ENCODE measurements at places on chromosomes 16 and 17.

GRCh38 chr16:19696961-19697360 lies 21.1 kb downstream of the KNOP1 start:
- no peak for DNase-seq

DNA sequence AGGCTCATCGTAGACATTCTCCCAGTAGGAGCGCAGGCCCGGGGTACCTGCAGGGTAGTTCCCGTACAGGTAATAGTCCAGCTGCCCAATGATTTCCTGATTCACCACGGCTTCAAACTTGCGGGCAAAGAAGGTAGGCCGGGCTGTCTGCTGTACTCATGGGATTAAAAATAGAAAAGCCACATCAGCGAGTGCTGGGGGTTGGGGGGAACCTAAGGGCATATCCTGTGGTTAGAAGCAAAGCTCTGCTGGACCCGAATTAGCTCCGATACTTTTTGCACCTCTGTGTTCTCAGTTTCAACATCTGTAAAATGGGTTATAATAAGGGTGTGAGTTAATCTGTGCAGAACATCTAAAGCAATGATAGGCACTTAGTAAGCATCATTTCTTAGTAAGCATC lies 336.2 kb downstream of the XYLT1 start:
- DNase-seq: no peak

GRCh38 chr17:47986520-47986919 lies 15.6 kb downstream of the CDK5RAP3 start:
- no peak for DNase-seq

- DNase-seq: no peak
These were observed 7.9 kb downstream of the KCTD5 start for GRCh38 chr16:2689968-2690801.

DNA sequence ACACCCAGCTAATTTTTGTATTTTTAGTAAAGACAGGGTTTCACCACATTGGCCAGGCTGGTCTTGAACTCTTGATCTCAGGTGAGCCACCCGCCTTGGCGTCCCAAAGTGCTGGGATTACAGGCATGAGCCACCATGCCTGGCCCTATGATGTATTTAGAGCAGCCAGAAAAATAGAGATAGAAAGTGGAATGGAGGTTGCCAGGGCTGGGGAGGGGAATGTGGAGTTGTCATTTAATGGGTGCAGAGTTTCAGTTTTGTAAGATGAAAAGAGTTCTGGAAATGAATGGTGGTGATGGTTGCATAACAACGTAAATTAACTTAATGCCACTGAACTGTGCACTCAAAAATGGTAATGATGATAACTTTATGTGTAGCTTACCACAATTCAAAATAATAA lies 31.6 kb upstream of the NPTX1 start:
- DNase-seq: no peak

DNA sequence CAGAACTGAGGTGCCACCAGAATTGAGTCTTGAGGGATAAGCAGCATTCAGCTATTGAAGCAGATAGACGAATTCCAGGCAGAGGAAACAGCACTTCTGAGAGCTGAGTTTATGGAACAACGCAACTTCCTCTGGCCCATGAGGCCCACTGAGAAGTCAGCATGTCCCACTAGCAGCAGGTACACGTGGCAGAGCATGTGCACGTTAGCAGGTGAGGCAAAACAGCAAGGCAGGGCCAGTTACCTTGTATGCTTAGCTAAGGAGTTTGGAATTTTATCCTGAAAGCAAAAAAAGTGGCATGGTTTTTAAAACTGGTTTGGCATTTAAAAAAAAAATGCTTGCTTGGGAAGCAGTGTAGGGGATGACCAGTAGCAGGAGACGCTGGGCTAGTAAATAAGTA lies 305.6 kb downstream of the CPPED1 start:
- no peak for DNase-seq

- peak; percentile 26 for DNase-seq
These were observed 45.5 kb upstream of the RBBP6 start for GRCh38 chr16:24493821-24494220.

DNA sequence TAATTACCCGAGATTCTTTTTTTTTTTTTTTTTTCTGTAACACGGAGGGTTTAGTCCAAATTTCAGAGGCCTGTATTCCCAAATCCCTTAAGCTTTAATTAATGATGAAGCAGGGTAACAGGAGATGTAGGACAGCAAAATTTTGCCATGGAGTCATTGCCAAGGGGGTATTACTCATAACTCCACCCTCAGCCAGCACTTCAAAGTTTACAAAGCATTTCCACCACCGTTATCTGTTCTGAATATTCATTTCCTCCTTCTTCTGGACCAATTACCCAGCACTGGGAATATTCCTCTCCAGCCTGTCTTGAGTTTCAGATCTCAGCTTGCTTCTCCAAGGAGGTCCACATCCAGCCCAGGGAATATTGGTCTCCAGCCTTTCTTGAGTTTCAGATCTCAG lies 747.5 kb upstream of the EEF2KMT start:
- DNase-seq: no peak

- no peak for DNase-seq
These were observed 102.8 kb downstream of the XYLT1 start for GRCh38 chr16:17367923-17368322.

DNA sequence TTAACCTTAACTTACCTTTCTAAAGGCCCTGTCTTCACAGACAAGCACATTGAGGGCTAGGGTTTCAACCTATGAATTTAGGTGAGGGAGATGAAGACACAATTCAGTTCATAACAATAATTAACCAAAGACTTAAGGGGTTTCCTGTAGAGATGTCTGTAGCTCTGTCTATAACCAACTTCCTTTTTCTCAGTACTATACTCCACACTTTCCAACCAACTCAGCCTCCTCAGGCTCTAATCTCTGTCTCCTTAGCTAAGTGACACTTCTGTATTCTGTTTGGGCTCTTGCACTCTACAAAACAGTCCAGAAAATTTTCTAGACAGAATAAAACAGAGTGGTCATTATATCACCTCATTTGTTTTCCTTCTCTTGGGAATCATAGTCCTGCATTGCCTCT lies 25.8 kb downstream of the CAPNS2 start:
- no peak for DNase-seq

DNA sequence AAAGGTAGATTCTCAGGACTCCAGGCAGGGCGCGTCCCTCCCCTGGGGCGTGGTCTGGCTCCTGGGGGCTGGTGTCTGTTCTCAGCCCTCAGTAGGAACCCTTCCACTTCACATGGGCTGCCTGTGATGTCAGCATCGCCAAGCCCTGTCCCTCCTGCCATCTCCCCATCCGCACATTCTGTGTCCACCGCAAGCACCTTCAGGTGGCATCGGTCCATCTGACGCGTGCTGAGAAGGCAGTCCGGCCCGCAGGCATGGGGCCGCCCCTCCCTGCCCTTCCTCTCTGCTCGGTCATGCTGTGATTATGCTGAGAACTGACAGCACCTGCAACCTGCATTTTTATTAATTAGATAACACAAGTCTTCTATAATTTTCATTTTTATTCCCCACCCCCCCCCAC lies 12.7 kb upstream of the DNAH17 start:
- no peak for DNase-seq

DNA sequence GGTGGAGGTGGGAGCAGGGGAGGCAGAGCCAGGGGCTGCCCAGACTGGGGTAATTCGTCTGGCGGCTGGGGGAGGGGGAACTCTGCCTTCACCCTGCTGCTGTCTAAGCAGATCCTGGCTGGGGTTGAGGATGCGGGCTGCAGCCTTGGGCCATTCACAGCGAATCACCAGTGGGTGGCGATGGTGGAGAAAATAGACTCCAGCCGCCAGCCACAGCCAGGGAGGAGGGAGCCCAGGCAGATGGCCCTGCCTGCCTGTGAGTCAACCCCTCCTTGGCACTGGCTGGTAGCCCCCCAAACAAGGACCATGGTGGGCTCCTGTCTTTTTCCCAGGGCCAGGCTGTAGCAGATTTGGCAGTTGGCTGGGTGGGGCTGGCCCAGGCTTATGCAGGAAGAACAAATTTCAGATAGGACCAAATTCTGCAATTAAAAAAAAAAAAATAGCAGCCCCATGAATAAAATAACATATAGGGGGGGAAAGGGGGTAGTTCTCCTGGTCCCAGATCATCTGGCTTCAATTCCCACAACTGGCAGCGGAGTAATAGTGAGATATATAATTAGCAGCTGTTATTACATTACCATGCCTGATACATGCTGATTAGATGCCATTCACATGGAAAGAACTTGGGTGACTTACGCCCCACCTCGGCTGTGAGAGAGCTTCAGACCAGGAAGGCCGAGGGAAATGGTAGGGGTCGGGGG lies 41.5 kb upstream of the CDH5 start:
- peak; percentile 29 for DNase-seq

DNA sequence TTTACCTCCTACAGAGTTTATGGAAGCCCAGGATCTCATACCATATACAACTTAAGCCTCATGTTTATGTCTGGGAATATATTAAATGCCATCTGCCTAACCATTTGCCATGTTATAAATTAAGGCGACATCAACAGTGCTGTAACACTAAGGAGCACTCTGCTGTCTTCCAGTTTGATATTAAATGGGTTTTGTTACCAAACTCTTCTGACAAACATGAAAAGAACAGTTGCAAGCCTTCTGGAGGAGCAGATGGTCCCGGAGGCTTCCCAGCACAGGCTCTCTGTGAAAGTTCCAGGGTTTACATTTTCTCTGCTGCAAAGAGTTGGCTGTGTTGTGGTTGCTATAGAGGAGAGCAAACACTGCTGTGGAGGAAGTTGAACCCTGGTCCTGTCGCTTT lies 545.3 kb upstream of the SALL1 start:
- DNase-seq: no peak

DNA sequence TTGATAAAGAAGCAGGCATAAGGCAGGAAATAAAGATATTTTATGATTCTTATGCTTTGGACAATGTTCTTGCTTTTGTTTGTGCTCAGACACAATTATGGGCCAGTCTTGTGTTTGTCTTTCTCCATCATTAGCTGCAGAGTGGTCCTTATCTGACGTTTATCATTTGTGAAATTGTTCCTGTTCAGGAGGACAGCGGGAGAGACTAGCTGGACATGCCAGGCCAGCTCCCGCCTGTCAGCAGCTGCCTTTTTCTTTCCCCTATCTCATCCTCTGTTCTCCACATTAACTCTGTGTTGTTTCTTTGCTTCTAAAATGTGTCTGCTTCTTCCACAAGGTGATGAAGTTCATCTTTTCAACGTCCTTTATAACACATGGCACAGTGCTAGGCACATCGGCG lies 333.5 kb downstream of the NPIPA8 start:
- no peak for DNase-seq
